ENCODE measurements at places on chromosomes 1 and 21.

DNA sequence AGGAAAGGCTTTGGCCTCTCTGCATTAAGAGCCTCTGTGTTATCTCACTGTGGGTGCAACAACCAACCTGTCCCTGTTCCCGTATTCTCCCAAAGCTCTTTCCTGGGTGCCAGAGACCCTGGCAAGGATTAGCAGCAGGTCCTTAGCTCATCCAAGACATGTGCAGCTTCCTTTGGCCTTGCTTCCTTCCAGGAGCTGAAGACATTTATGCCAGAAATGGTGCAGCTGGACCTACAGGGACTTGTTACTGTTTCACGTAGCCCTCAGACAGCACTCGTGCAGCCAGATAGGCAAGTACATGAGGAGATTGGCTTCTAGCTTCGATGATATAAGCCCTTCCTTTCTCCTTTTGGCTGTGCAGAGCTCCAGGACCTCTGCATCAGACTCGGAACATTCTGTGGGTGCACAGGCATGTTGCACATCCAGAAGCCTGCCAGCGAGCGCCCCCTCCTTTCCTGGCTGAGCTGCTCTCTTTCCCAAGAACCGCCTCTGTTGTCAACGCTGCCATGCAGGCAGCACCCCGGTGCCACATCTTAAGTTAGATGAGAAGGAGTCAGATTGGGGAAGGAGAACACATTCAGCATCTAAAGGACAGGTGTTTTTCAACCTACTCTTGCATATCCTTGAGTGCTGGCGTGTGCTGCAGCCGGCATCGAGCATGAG is 284.5 kb upstream of the PLXNA2 start:
- no peak for DNase-seq

DNA sequence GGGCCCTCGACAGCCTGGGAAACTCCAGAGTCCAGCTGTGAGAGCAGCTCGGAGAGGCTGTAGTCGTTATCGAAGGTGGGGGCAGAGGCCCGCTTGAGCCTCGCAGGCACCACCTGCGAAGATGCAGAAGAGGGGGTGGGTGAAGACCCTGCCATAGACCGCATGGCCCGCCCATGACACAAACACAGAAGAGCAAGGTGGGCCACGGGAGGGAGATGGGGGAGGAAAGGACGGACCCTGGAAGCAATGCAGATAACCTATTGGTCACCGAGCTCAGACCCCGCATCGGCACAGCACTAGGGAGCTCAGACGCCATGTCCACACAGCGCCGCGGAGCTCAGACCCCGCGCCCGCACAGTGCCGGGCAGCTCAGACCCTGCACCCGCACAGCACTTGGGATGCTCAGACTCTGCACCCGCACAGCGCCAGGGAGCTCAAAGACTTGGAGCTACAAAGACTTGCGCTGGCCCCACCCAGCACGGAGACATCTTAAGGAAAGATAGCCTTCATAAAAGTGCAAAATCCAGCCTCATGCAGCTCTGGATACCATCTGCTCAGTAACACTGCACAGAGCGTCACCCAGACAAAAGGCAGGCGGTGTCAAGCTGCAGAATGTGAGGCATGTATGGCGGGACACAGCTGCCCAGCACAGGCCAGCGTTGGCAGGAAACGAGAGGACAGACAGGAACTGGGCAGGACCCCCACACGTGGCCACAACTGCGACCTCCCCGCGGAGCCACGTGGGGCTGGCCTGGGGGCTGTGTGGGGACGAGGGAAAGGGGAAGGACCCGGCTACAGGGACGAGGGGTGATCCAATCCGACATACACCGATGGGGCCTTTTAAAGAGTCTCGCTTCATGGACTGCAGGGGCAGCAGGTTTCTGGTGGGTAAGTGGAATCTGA is 22.6 kb downstream of the RIPK4 start:
- DNase-seq = no peak

- DNase-seq = no peak
Observed at GRCh38 chr1:72366466-72366865, 84.1 kb upstream of the NEGR1 start.

GRCh38 chr1:219160967-219161366 is 12.7 kb upstream of the LYPLAL1 start:
- no peak for DNase-seq

- peak; percentile 76 for DNase-seq
Observed at GRCh38 chr1:156128654-156129597, 14.4 kb downstream of the LMNA start.

GRCh38 chr1:223479261-223479660 is 86.0 kb downstream of the CCDC185 start:
- DNase-seq = no peak

DNA sequence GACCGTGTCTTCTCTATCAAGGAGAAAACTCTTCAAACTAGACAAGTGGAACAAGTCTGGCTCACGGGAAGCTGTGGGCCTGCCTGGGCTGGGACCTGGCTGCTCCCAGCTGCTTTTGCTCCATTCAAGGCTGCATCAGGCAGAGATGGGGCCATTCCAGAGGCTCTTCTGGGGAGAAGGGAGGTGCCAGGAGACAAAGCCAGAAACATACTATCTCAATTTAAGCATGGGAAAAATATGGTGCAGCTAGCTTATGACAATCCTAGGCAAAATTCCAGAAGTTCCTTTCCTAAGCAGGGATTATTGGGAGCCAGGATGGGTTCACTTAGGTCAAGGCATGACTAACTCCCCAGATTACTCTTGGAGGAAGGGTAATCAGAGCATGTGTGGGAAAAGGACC is 90.8 kb upstream of the SLC2A1 start:
- no peak for DNase-seq

GRCh38 chr1:13543451-13544220 is 29.8 kb upstream of the LRRC38 start:
- DNase-seq = peak; percentile 80

GRCh38 chr1:3558036-3558726 is 53.1 kb downstream of the MEGF6 start:
- DNase-seq = no peak

DNA sequence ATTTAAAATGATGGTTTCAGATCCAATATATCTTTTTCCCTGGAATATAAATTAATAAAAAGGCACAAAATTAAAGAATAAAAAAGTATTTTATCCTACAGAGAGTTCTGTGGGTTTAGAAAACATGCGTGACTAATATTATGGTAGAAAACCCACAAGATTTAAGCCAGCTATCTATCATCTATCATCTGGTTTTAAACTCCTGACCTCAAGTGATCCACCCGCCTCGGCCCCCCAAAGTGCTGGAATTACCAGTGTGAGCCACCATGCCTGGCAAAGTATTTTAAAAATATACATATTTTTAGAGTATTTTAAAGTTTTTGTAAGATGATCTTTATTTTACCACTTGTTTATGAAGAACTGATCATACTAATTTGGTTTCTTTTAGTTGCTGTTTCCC is 79.5 kb downstream of the NRIP1 start:
- no peak for DNase-seq

DNA sequence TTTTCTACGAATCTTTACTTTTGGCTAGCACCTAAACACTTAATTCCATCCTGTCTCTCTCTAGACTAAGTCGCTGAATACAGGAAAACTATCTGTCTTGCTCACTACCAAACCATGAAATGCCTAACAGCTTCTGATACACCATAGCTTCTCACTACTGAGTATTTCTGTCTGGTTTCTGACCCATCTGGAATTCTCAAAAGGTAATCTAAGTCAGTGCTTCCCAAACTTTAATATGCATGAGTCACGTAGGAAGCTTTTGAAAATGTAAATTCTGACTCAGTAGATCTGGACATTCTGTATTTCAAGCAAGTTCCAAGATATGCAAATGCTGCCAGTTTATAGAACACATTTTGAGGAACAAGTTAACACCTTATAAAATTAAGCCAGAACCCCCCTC is 9.2 kb upstream of the OVGP1 start:
- DNase-seq = no peak

GRCh38 chr1:24905979-24906720 is 23.9 kb downstream of the RUNX3 start:
- peak; percentile 39 for DNase-seq

DNA sequence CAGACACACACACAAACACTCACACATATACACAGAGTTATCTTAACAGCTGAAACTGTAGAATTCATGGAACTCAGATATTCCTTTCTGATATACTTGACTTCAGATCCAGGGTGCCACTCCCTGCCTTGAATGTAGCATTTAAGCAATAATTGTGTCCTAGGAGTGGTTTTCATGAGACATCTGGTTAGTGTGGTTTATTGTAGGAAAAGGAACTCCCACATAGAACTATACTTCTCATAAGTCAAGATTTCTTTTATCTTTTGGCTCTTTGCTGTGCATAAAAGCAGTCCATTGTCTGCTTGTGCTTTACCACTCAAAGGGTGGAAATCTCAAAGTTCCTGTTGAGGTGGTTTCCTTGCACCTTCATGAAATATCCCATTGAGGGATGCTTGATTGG is 272.6 kb upstream of the SGIP1 start:
- DNase-seq = no peak

- DNase-seq = no peak
Observed at GRCh38 chr1:57340334-57341070, 83.4 kb downstream of the DAB1 start.

DNA sequence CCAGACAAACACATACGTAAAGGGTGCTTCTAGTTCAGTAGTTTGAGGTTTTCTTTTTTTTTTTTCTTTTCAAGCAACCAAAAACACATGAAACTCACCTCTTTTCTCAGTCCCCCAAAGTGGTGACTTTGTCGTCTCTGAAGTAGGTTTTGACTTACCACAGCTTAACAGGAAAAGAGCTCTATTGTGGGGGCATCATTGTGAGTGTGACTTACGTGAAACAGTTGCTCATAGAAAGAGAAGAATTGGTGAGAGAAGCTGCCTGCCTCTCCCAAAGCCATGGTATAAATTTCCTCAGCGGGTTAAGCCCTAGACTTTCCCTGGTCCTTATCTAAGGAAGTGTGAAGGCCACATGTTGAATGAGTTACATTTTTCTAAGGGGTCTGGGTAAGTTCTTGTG is 11.9 kb downstream of the FASLG start:
- no peak for DNase-seq

- no peak for DNase-seq
Observed at GRCh38 chr1:78227705-78228635, 182.2 kb downstream of the GIPC2 start.

DNA sequence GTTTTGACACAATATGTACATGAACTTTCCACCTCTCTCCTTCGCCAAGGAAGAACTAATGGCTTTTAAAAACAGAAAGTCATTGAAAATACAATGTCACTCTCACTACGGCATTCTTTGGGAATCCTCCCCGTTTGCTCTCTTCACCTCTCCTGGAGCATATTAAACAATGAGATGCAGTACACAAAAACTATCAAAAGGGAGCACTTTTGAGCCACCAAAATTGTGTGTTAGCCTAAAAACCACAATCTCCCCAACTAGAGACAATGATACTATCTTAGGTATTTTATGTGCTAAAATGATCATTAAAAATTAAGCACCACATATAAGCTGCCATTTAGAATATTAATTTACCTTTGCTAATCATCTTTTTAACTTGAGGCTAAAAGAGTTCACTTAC is 425.5 kb downstream of the KCTD3 start:
- no peak for DNase-seq

GRCh38 chr1:59142311-59143132 is 154.4 kb upstream of the FGGY start:
- no peak for DNase-seq

- no peak for DNase-seq
Observed at GRCh38 chr1:24932284-24932683, 2.2 kb upstream of the RUNX3 start.

- DNase-seq = no peak
Observed at GRCh38 chr1:12296623-12297022, 66.8 kb downstream of the VPS13D start.

GRCh38 chr21:32702702-32703101 is 25.1 kb downstream of the SYNJ1 start:
- DNase-seq = no peak

DNA sequence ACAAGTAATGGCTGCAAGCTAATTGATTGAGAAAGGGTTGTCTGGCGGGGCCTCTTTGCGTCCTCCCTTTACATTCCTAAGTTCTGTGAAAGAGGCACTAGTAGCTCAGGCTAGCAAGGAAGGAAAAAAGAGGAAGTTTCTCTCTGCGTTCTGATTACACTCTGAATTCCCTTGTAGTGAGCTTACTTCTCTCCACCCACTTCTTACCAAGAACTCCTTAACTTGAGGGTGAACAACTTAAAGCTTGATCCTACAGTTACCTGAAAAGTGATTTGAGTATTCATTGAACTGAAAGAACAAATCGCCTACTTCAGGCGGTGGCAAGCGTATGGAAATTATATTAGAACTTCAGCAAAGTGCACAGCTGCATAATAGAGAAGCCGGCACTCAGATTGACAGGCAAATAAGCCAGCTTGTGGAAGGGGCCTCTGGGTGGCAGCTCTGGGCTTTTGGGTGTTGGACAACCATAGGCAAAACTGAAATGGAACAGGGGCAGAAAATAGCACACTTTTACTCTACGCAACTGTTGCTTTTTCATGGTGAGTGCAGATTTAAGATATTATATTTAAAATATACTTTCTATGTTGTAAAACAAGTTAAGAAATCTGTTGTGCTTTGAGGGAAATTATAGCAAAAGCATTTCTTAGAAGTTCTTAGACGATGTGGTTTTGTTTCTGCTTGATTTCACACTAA is 464.5 kb downstream of the USP25 start:
- peak; percentile 82 for DNase-seq

GRCh38 chr1:16050328-16050727 is 6.7 kb downstream of the CLCNKB start:
- no peak for DNase-seq

DNA sequence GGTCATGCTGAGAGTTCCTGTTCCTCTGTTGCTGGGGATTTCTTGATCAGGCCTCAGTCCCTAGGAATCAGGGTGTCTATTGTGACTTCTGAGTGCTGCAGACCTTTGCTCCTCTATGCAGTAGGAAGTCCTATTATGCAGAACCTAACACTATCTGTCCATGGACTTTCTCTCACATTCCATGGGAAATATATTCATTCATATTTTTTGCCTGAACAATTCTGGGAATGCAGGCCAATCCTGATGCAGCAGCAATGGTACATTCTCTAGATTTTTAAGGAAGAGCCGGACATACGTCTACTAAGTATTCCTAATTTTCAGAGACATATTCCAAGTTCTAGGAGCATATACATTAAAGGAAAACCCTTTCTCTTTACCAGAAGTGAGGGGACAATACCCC is 61.1 kb upstream of the C1orf87 start:
- no peak for DNase-seq

- DNase-seq = no peak
Observed at GRCh38 chr1:21246905-21247642, 43.2 kb downstream of the ECE1 start.

DNA sequence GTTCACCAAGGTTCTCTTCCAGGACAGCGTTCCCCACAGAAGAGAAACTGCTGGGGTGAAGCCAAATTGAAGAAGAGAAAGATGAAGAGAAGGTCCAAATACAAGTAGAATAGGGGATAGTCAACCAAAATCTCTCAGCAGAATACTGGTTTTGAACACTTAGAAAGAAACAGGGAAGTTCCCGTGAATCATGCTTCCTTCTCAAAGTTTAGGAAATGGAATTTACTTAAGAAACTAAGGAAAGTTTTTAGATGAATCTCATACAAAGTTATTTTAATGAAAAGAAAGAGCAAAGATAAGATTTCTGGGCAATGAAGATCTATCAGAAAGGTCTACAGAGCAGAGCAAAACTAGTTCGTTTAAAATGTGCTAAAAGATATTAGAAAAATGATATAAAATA is 43.3 kb downstream of the EXO1 start:
- no peak for DNase-seq

Measured in suprapubic skin (tissue), 4 donors.